ENCODE measurements at places on chromosomes 3 and 15.

DNA sequence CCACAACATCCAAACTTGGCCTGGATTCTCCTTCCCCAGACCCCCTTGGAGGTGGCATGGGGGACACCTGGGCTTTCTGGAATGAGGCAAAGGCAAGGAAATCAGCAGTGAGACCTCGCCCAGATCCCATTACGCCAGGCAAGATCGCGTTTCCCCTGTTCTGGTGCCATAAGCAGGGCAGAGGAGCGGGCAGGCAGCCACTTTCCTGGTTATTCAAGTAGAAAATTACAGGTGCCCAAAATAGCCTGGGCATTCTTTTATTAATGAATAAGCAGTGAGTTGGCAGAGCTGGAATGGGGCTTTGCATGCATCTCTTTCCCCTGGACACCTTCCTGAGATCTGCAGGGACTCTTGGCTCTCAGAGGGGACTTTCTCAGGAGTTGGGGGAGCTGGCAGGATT lies 31.5 kb upstream of the FAM107A start:
- no peak for DNase-seq

DNA sequence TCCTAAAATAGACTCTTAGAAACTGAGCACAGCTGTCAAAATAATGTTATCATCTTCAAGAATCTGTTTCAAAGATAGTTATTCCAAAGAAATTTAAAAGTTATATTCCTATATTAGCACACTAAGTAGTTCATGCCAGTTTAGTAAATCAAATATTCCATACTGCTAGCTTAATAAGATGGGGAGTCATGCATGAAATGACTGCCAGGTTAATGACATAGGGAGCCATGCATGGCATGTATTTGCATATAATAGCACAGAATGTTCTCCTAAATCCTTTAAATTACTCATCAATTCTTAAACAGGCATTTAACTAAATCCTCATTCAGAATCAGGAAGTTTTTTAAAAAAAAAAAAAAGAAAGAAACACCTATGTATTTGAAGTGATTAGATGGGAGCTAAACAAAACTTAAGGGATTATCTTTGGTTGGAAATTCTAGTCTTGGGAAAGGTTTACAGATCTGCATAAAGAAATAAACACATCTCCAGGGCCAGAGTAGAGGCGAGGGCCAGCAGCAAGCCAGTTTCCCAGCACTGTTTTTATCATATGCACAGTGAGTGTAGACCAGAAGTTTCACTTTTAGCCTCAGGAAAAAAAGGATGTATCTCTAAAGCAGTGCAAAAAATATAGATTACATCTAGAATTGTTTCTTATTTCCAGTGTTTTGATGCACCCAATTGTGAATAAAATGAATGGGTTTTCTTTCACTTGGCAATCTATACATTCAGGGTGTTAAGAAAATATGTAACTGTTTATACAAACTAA lies 366.4 kb upstream of the AGTR1 start:
- DNase-seq, result no peak

DNA sequence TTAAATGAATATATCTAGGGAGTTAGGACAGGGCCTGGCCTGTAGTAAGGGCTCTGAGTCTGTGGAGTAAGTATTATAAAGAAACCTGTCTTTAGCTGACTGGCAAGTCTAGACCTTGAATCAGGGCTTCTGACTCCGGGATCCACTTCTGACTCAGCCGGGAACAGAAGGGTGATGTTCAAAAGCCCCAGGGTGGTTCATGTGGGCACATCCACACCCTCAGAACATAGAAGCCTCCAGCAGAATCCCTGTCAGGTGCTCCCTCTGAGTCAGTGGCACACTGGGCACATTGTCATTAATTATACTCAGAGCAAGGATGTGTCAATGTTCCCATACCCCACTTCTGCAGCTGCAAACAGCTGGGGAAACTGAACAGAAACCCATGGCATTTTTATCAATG lies 26.7 kb upstream of the SNRK start:
- DNase-seq, result no peak

GRCh38 chr3:176739159-176739558 lies 458.1 kb downstream of the TBL1XR1 start:
- DNase-seq, result no peak

DNA sequence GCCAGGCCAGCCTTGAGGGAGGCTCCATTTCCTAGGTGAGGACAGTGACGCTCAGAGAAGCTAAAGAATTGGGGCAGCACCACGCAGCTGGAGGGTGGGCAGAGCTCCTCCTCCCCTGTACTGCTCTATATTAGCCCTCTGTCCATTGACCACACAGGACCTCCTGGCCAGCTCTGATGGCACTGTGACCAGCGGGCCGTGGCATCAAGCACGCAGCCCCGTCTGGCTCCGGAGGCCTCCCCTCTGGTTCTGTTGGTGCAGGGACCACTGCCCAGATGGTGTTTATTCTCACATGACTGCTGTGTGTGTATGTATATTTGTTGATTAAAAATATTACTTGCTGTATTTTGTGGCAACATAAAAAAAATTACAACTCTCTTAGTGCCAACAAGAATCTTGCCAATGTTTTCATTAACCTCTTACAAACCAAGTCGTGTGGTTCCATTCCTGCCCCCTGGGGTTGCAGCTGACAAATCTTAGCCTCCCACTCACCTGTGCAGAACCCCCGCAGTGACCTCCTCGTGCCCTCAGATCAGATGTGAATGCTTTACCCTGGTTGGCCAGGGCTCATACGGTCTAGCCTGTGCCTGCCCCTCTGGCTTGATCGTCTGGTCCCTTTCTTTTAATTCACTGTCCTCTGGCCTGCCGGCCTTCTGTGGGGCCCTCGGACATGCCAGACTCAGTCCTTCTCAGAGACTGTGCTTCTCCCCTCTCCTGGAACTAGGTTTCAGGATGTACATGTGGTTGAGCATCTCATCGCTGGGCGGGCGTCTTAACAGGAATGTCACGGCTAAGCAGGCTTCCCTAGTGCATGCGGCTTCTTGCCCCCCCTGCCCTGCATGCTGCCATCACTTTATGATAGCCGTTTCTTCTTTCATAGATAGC lies 14.8 kb downstream of the CHCHD6 start:
- no peak for DNase-seq

GRCh38 chr3:40741729-40742128 lies 217.0 kb downstream of the ZNF621 start:
- DNase-seq, result no peak

GRCh38 chr3:131957511-131957910 lies 77.3 kb downstream of the CPNE4 start:
- DNase-seq, result no peak

- no peak for DNase-seq
Observed at GRCh38 chr3:191210032-191210431, 11.0 kb downstream of the OSTN start.

DNA sequence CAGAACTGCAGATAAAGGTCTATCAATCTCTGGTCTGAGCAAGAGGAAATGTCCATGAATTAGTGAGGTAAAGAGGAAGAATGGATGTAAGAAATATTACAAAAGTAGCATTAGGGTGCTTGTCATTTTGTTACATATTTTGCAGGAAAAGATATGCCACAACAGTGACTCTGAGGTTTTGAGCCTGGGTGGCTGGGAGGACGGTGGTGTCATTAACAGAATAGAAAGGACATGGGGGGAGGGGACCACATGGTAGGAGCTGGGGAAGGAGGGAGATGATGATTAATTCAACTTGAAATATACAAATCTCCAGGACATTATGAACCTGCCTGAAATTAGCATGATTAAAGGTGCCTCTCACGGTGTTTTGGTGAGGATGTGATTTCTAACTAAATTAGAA lies 245.5 kb upstream of the MDFIC2 start:
- DNase-seq, result no peak

DNA sequence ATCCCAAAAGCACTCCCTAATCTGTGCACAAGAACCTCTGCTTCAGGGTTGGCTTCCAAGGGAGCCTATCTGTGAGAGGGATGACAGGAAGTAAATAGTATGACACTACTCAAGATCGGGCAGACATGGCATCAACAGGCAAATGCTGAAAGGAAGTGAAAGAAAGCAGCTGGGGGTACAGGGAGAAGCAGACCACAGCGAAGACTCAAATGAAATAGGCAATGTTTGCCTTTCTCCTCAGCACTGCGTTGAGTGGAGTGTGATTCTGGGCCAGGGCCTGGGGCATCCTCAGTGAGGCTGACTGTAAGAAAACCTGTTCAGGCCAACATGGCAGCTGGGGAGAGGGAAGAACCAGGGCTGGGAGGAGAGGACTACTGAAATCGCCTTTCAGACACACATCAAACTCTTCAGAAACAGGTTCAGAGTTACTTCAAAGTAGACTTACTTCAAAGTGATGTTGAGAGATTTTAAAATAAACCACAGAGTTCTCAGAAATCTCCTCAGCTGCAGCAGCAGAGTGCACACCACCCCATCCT lies 96.6 kb downstream of the SLC9A9 start:
- peak; percentile 13 for DNase-seq

DNA sequence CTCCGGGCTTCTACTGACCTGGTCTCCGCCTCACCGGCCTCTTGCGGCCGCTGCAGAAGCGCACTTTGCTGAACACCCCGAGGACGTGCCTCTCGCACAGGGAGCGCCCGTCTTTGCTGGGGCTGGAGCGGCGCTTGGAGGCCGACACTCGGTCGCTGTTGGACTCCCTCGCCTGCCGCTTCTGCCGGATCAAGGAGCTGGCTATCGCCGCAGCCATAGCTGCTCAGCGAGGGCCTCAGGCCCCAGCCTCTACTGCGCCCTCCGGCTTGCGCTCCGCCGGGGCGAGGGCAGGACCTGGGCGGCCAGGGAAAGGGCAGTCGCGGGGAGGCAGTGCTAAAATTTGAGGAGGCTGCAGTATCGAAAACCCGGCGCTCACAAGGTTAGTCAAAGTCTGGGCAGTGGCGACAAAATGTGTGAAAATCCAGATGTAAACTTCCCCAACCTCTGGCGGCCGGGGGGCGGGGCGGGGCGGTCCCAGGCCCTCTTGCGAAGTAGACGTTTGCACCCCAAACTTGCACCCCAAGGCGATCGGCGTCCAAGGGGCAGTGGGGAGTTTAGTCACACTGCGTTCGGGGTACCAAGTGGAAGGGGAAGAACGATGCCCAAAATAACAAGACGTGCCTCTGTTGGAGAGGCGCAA lies 319.2 kb downstream of the FGF12 start:
- no peak for DNase-seq

DNA sequence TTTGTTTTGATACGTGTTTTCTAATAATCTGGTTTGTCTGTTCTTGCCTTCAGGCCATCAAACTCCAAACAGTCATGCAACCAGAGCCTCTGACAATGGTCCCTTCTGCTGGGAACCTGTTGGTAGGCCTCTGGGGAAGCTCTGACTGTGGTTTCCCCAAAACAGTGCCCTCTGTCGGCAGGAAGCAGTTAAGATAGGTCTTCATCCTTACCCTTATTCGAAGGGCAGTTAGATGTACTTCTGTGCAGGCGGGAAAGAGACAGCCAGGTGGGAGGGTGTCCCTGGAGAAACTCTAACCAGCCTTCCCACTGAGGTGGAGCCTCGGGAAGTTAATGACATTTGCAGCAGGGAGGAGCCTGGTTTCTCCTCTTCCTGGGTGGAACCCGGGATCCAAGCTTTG lies 81.6 kb upstream of the CHMP2B start:
- no peak for DNase-seq

DNA sequence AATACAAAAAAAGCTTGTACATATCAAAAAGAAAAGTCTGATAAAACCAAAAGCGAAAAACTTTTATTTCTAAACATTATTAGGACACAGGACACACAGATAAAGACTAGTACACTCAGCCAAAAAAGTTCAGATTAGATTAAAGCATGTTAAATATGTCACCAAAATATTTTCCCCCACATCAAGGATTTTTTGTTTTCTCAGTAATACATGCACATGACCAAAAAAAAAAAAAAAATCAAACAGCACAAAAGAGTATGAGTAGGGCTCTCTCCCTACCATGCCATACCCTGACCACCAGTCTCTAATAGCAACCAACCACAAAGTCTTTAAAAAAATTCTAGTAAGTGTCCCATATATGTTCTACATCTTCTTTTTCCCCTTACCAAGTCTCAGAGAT lies 77.4 kb downstream of the LRRFIP2 start:
- no peak for DNase-seq

GRCh38 chr15:35559683-35560082 lies 13.7 kb upstream of the DPH6 start:
- DNase-seq, result no peak

GRCh38 chr3:143771258-143771657 lies 77.0 kb downstream of the SLC9A9 start:
- no peak for DNase-seq

GRCh38 chr3:133572158-133573053 lies 1.1 kb upstream of the CDV3 start:
- DNase-seq, result peak; percentile 46

GRCh38 chr3:10223676-10224639 lies 24.3 kb upstream of the TATDN2 start:
- peak; percentile 51 for DNase-seq

GRCh38 chr15:38886315-38887163 lies 321.9 kb upstream of the RASGRP1 start:
- DNase-seq, result no peak

- DNase-seq, result no peak
Observed at GRCh38 chr3:170046269-170047132, 8.7 kb downstream of the GPR160 start.

All from stimulated activated naive B cell treated with anti-CD40 and anti-IgM and Interleukin-4, amounts not matched to agents 10 μg/mL and 1 μg/mL and 100 μg/mL, for 72 hours (primary cell).